ENCODE measurements at places on chromosomes 7 and 10. TPM values are rescaled to one million over a fixed set of nuclear protein-coding genes. Genes with fewer than 3 reads are reported as not detected.
A peak's percentile ranks its signal among the peaks of the same experiment; 100 is the strongest.

DNA sequence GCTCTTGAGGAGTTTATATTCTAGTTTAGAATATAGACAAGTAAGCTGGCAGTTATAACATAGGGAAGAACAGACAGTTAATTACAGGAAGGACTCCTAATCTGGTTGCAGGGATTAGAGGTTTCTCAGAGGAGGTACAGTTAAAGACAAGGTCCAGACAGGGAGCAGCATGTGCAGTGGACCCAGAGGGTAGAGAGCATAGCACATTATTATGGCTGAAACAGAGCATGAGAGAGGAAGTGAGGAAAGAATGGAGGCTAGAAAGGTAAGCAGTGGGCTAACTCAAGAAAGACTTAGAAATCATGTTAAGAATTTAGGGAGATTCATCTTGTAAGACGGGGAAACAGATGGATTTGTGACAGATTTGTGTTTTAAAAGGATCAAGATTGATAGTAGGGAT, 9.7 kb downstream of the MIOS start:
- no peak for DNase-seq

GRCh38 chr10:75954486-75954885, 523.1 kb downstream of the LRMDA start:
- no peak for DNase-seq

- no peak for DNase-seq
Measured at GRCh38 chr10:13788320-13788600, 201.5 kb downstream of the PRPF18 start.

SPDYE2 gene
- not detected for total RNA-seq

DNA sequence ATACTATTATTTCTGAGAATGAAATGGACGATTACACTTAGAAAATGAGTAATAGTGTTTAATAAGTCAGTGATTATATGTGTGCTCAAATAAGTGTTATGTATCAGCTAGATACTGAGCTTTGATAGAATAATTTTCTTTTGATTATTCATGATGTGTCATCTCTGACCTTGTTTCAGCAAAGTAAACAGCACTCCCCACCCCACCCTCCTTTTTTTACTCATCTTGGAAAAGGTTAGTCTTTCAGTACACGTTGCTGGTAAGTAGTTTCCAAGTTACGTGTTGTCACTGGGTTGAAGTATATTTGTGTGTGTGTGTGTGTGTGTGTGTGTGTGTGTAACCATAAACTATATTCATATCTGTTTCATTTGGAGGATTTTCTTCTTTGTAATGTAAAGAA, 84.1 kb downstream of the GNAI1 start:
- DNase-seq, result no peak

DNA sequence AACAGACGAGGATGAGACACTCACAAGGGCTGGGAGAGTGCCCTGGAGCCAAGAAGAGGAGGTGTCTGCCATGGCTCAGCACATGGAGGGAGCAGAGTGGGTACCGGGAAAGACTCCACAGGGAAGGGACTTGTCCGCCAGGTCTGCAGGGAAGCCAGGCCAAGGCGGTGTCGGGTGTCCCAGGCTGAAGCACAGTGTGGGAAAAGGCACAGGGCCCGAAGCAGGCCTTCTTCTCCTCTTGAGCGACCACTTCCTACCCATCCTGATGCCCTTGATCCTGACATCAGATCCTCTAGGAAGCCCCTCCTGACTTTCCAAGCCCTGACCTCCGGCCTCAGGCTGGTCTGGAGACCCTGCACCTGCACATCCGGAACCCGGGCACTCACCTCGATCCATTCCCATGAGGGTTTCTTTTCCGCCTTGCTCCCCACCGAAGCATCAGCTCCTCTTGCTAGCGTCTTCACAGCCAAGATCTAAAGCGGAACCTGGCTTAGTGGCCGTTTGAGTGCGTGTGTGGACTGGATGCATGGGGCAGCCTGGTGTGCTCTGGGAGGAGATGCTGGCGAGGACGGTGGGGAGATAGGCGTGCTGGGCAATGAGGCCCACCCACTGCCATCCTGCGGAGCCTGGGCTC, 8.5 kb downstream of the CALML3 start:
- DNase-seq, result peak; percentile 58

SFXN2 gene
- 12.0 TPM for total RNA-seq

GRCh38 chr7:105577251-105577650, 4.0 kb downstream of the EFCAB10 start:
- DNase-seq, result no peak

DNA sequence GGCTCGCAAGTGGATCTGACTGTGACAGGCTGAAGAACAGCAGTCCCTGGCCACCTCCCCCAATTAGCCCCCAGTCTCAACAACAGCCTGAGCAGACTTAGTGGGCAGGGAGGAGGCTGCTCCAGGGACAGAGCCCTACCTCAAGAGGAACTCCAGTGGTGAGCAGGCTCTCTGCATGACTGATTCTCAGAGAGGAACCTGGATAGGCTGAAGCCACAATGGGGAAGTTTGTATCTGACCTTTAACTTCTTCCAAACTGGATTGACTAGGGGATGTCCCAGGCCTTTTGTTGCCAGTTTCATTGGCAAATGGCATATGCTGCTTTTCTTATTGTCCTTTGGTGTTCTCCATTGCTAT, 93.0 kb downstream of the ARHGAP22 start:
- no peak for DNase-seq

- no peak for DNase-seq
Measured at GRCh38 chr7:122770686-122771335, 68.1 kb upstream of the RNF148 start.

DNA sequence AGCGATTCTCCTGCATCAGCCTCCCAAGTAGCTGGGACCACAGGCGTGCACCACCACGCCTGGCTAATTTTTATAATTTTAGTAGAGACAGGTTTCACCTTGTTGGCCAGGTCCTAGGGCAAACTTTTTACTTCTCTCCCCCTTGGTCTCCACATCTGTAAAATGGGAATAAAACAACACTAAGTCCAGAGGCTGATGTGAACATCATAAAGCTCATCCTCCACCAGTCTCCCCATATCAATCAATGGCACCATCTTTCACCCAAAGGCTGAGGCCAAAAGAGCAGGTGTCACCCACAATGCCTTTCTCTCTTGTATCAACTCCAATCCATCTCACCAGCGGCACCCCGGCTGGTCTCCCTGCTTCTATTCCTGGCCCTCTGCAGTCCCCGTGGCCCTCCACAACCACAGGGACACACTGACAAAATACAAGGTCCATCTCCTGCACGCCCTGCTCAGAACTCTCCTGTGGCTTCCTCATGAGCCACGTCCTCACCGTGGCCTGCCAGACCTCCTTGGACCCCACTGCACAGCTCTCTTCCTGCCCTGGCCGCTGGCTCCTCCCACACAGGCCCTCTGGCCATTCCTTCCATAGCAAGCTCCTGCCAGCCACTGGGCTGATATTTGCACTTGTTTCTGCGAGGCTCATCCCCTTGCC, 179.0 kb downstream of the FAM107B start:
- DNase-seq, result no peak

Data from upper lobe of right lung (tissue), 1 donor.